ENCODE measurements at places on chromosomes 13 and 19. TPM values are rescaled to one million over a fixed set of nuclear protein-coding genes. Genes with fewer than 3 reads are reported as not detected.

Gene ZNF560
- 0.13 TPM for total RNA-seq

Gene PEX11G
- total RNA-seq = 4.6 TPM

Gene ZNF8
- total RNA-seq = 5.5 TPM

Gene LGI4
- 1.8 TPM for total RNA-seq

Gene ZNF793
- 4.8 TPM for total RNA-seq

Gene COL4A1
- total RNA-seq = 418 TPM

Gene KLK2
- not detected for total RNA-seq

Gene LYL1
- 15.4 TPM for total RNA-seq

Gene KCTD4
- not detected for total RNA-seq

Gene IRGC
- total RNA-seq = not detected

Gene NLRP7
- total RNA-seq = not detected

Gene IGFLR1
- 14.1 TPM for total RNA-seq

Gene TLE6
- 6.9 TPM for total RNA-seq

Gene C19orf73
- 2.1 TPM for total RNA-seq

Gene CNN1
- total RNA-seq = 33.1 TPM

Gene UNC13A
- total RNA-seq = 0.15 TPM

Gene PNMA8C
- total RNA-seq = 0.09 TPM

Gene FREM2
- 12.4 TPM for total RNA-seq

Gene KRTDAP
- total RNA-seq = not detected

Gene PSG11
- not detected for total RNA-seq

Gene PTH2
- not detected for total RNA-seq

Gene NCAN
- total RNA-seq = not detected

Gene PNMA8A
- total RNA-seq = 3.8 TPM

Gene C19orf85
- not detected for total RNA-seq

Gene PRX
- total RNA-seq = 20.0 TPM

Gene ZFR2
- total RNA-seq = 0.52 TPM

Gene SYDE1
- 22.9 TPM for total RNA-seq

Gene HNRNPUL1
- total RNA-seq = 168 TPM

Gene ZNF699
- total RNA-seq = 6.2 TPM

Gene STOML3
- total RNA-seq = 2.8 TPM

Gene PINLYP
- total RNA-seq = 7.1 TPM

Gene DMKN
- total RNA-seq = 136 TPM

Gene KLF5
- 52.9 TPM for total RNA-seq

Gene NKPD1
- not detected for total RNA-seq

Gene SPINT2
- total RNA-seq = 317 TPM

Gene ZNF492
- total RNA-seq = 0.23 TPM

Gene MEF2B
- 1.1 TPM for total RNA-seq

Gene SERP2
- 4.5 TPM for total RNA-seq

Gene SULT2A1
- not detected for total RNA-seq

Gene FFAR1
- not detected for total RNA-seq

Gene SPACA4
- not detected for total RNA-seq

Gene LMTK3
- 4.4 TPM for total RNA-seq

Gene ZNF524
- 22.4 TPM for total RNA-seq

Data from left lung (tissue), 14 donors.